ENCODE measurements at places on chromosomes 6 and 20.

GRCh38 chr6:89667872-89668556 is 29.5 kb upstream of the LYRM2 start:
- no peak for DNase-seq

DNA sequence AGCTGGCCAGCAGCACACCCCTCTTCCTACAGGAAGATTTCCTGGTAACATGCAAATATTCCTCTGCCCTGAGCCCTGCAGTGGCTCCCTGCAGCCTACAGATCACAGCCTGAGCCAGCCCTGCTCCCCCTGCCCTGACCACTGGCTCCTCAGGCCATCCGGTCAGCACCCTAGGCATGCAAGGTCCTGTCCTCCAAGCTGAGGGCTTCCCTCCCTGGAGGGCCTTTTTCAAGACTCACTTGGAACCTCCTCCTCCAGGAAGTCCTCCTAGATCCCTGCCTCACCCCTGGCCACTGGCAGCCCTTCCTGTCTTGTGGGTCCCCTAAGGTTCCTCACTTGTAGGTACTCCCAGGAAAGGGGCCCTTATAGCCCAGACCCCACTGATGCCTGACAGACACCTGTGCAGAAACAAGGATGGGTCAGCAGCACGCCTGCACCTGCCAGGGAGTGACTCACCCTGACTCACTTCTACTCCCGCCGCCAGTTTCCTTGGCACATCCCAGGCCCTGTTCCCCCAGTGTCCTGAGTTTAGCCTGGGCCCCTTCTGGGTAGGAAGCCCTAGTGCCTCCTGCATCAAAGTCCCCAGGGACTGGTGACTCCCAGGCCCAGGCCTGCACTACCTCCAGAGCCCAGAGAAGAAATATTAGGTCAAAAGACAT is 3.2 kb downstream of the SLC4A11 start:
- DNase-seq, result no peak

DNA sequence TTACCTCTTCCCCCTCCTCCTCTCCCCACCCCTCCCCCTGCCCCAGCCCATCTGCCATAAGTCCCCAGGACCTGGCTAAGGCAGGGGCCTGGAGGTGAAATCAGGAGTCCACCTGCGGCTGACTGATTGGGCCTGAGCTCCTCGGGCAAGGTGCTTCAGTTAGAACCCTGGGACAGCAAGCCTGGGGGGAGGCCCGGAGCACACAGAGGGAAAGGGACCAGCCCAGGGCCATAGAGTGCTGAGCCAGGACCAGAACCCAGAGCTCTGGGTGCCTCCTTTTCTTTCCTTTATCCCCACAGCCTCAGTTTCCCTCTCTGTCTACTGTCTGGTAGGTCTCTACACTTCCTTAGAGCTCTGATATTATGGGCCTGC is 35.7 kb upstream of the VEGFA start:
- no peak for DNase-seq

GRCh38 chr6:38498085-38498484 is 141.6 kb downstream of the BTBD9 start:
- DNase-seq, result no peak

- no peak for DNase-seq
Measured at GRCh38 chr20:11591965-11592364, 325.7 kb upstream of the BTBD3 start.

- DNase-seq, result no peak
Measured at GRCh38 chr6:16168121-16168520, 39.2 kb downstream of the MYLIP start.

DNA sequence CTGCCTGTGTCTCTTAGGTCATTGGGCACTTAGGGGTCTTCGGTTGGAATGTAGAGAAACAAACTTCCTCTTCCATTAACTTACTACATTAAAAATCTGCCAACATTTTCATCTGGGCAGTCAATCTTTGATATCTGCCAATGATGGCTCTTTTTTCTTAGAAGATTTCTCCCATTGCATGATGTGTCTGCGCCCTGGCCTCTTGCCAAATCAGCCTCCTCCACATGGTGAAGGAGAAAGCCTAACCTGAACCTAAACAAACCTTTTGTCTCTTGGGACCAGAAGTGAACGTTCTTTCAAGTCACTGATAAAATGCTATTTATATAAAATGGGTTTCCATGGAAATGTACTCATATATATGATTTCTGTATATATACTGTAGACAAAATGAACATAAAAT is 998.9 kb upstream of the GJE1 start:
- DNase-seq, result no peak

DNA sequence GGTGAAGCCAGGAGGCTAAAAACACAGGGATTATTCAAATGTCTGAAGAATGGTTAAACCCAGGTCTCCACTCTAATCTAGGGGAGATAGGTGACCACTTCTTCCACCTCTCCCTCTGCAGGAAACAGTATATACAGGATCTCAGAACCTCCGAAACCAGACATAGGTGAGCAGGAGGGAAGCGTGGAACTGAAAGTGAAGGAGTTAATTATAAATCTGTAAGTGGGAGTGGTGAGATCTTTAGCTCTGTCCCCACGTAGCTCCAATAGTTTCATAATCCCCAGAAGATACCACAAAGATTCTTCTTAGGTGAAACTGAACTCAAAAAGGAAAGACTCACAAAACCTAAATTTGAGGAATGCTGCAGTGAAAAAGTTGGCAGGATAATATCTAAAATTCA is 76.8 kb downstream of the THEMIS start:
- DNase-seq, result no peak

DNA sequence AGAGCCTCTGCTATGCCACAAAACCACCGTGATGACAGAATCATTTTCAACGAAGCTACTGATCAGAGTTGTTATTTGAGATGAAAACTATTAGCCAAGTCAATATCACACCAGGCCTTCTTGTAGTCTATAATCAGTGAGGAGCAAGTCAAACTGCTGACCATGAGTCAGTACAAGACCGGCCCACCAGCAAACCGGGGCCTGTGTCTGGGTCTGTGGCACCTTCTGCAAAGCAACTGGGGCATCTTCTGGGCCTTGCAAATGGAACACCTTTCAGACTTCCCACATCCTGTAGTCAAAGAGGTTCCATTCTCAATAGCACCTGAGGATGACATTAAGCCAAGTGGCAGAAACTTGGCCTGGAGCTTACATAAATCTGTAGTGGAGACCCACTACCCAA is 38.5 kb downstream of the CPXM1 start:
- DNase-seq, result no peak

DNA sequence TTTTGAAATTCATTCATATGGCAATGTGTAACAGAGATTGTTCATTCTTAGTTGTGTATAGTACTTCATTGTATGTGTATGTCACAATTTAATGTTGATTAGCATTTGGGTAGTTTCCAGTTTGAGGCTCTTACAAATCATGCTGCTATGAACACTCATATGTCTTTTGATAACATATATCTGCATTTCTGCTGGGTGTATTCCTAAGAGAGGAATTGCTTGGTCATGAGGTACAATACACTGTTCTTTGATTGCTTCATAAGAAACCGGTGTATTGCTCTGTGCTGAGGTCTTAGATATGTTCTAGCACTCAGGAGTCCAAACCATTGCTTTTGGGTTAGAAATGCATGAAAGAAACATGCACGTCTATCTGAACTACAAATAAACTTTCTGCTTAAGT is 492.9 kb upstream of the JAG1 start:
- no peak for DNase-seq

DNA sequence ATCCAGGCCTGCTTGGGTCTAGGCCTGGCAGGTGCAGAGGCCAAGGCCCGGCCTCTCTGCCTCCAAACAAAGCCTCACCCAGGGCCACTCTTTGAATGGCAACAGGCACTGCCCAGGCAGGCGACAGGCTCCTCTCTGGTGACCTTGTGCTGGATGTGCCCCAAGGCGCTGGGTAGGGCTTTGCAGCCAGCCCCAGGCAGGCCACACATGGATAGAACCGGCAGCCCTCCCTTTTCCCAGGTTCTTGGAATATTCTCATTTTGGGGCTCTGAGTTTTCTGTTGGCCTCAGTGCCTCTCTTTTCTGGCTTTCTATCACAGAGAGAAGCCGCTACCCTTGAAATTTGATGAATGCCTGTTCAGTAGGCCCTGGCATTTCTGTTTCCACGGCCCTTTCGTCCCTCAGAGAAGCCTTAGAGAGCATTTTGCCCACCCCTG is 18.9 kb downstream of the PKIG start:
- no peak for DNase-seq

GRCh38 chr6:125571207-125571755 is 178.2 kb upstream of the HEY2 start:
- DNase-seq, result no peak

DNA sequence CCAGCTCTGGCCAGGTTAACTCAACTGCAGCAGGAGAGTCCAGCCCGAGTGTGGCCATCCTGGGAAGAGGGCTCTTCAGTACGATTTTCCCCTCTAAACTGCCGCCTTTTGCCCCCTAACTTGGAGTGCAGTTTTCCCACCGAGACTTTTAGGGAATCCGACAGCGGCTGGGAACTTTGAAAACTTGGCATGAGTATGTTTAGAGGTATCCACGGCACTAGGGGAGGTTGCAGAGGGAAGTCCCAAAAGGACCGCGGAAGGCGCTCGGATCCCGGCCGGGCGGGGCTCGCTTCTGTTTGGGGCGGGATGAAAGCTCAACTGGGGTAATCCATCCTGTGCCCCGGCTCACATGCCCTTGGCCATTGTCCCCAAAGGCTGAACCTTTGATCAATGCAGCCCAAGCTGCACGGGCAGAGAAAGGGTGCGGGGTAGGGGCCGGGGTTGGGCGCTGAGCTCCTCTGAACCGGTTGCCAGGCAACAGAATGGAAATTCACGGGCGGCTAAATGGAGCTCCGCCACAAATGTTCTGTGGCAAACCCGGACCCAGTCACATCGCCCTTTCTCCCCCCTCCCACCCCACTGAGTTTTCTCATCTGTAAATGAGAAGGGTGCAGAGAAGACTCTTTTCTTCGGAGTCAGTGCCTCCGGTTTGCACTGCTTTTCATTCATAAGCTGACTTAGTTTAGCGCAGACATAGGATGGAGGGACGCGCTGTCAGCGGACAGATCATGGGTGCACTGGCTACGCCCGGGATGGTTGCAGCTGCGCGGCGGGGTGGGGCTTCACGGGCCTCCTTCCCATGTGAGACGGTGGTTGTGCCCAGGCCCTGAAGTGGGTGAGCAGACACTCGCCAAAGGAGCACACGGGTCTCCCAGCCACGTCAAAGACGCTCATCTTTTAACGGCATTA is 2.3 kb downstream of the BMP6 start:
- DNase-seq, result no peak

GRCh38 chr6:139778106-139778505 is 403.7 kb upstream of the CITED2 start:
- DNase-seq, result no peak

GRCh38 chr6:123306334-123306733 is 310.3 kb downstream of the CLVS2 start:
- no peak for DNase-seq

DNA sequence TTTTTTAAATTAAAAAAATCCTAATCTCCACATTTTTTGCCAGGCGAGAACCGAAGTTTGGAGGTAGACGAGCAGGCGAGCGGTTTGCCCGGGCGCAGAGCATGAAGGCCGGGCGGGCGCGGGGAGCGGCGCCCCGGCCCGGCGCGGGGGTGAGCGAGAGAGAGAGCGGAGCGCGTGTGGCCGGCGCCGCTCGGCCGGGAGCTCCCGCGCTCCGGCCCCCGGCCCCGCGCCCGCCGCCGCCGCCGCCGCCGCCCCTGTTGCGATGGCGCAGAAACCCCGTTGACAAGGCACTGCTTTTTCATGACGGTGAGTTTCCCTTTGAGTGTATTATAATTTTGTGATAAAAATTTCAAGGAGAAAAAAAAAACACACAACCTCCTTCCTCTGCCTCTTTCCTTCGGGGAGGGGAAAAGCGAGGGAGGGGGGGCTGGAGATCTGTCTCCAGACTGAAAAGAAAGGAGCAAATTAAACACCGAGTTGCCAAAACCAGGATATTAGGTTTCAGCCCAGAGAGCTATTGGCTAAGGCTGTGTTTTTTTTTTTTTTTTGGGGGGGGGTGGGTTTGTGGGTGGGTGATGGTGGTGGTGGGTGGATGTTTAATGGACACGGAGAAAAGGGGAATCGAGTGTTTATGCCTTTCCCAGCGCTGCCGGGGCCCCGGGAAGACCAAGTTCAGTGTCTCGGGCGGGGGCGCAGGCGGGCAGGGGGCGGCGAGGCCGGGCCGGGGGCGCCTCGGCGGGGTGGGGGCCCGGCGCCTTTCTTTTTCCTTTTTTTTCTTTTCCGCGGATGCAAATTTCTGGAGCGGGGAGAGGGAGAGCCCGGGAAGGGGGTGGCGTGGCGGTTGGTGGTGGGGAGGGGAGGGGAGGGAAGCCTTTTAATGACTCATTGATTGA is at the start of gene BICRAL:
BICRAL (plus strand) TSS at position 257 of the 893 bp plus-strand sequence. CDS start 39,971 bp downstream, outside the sequence.
- DNase-seq, result peak; percentile 42

GRCh38 chr6:144581812-144582537 is 296.8 kb downstream of the UTRN start:
- DNase-seq, result no peak

- DNase-seq, result no peak
Measured at GRCh38 chr6:108106261-108106660, 31.7 kb upstream of the OSTM1 start.

GRCh38 chr6:111731456-111732195 is 125.9 kb upstream of the TRAF3IP2 start:
- no peak for DNase-seq

DNA sequence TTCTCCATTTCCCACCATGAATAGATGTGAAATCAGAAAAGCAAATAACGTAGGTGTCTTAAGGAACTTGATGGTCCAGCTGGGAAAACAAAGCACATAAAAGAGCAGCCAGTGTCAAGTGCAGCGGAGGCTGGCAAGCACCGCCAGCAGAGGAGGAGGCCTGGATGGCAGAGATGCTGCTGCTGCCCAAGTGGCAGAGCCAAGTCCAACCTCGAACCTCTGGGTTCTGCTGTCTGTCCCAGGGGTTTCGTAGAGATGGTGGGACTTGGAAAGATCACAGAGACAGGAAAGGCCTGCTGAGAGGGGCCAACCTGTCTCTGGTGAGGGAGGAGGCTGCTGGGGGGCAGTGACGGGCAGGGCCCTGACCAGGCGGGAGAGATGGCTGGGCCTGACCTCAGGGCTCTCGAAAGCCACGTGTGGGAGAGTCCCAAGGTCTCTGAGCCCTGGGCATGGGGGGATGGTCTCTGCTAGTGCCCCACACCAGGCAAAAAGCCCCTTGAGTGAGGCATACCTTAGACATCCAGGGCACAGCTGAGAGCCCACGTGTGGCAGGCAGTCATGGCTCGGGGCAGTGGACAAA is 77.3 kb downstream of the TCP11 start:
- DNase-seq, result no peak

GRCh38 chr6:42079941-42080464 is 29.7 kb downstream of the TAF8 start:
- DNase-seq, result no peak

- DNase-seq, result no peak
Measured at GRCh38 chr20:3932681-3933080, 43.5 kb downstream of the PANK2 start.
